ENCODE measurements at places on chromosomes 5 and 9. TPM values are rescaled to one million over a fixed set of nuclear protein-coding genes. Genes with fewer than 3 reads are reported as not detected.

GRCh38 chr5:1330847-1331831 is 13.8 kb downstream of the CLPTM1L start:
- DNase-seq, result no peak

GRCh38 chr9:92185681-92186080 is 70.5 kb upstream of the SPTLC1 start:
- DNase-seq, result no peak

- no peak for DNase-seq
Observed at GRCh38 chr9:89864731-89865130, 259.9 kb downstream of the GADD45G start.

DNA sequence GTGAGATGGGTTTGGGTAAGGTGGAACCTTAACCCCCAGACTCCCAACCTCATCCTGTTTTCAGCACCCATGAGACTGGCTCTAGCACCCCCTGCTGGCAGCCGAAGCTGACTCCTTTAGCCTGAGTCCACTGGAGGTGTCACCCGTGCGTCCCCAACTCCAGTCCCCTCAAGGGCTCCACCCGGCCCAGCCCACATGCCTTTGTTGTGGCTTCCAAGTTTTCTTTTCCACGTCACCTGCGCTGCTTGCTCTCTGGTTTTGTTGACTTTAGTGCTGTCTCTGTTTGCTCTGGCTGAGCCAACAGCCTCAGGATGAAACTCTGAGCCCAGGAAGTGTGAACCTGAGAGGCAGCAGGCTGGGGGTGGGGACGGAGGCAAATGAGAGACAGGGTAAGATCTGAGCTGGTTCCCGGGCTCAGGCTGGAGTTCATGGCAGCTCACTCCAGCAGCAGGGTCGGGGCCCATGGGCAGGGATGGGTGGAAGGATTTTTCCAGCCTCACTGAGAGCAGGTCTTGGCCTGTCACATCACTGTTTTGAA is 13.2 kb upstream of the AQP7 start:
- no peak for DNase-seq

- DNase-seq, result peak; percentile 1
Observed at GRCh38 chr5:108101130-108101529, 280.8 kb downstream of the FBXL17 start.

DNA sequence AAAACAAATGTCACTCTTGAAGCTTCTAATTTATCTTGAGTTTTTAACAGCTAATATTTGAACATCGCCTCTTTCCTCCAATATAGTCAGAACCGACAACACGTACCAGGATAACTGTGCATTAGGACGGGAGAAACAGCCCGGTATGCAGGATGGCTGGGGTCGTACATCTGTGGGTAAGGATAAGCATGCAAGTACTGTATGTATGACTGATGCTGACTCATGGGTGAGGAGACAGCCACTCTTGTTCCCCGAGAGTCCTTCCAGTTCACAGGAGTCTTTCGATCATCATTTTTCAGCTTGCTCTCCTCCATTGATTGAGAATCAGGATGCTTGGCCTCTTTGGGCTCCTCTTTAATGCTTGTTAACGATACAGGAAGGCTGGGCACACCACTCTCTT is 102.3 kb downstream of the ZNF608 start:
- peak; percentile 79 for DNase-seq

- DNase-seq, result peak; percentile 59
Observed at GRCh38 chr5:109905906-109906305, 216.2 kb downstream of the MAN2A1 start.

The SLC34A3 gene
- 0.09 TPM for total RNA-seq

The NR2F1-AS1 gene
- 7.3 TPM for total RNA-seq

The CMBL gene
- total RNA-seq, result 39.7 TPM

The SAPCD2 gene
- total RNA-seq, result 0.43 TPM

The SPATA6L gene
- total RNA-seq, result 3.6 TPM

The IFNK gene
- not detected for total RNA-seq

The SLC6A3 gene
- total RNA-seq, result 0.07 TPM

Measured in astrocyte (in vitro differentiated cells and primary cell).